Activated T-helper 2 cell treated with anti-CD3 and anti-CD28 coated beads, Interferon-gamma antibody, Interleukin-2, Interleukin-4, amounts not matched to agents 10 μg/mL and 5 μg/mL and 100 μg/mL, durations not matched to agents 14 hours and 24 hours and 36 hours (primary cell): ENCODE measurements at places on chromosomes 5 and 9. TPM values are rescaled to one million over a fixed set of nuclear protein-coding genes. Genes with fewer than 3 reads are reported as not detected.
A peak's percentile ranks its signal among the peaks of the same experiment; 100 is the strongest.

GRCh38 chr5:91474201-91474600 lies 91.1 kb upstream of the ARRDC3 start:
- no peak overlapping the region for H3K4me3 ChIP-seq
- H3K36me3 ChIP-seq = no peaks in the 10 kb centered on the region
- H3K4me1 ChIP-seq = peaks cover 4% of the 10 kb centered on the region
- peaks cover 3% of the 10 kb centered on the region for H3K27me3 ChIP-seq

The GPR150 gene
- 0.11 and 0.14 TPM in 2 replicates for total RNA-seq

- H3K4me1 ChIP-seq = peaks cover 6% of the 10 kb centered on the region
- peaks cover 64% of the 10 kb centered on the region for H3K27me3 ChIP-seq
- DNase-seq = no peak
Observed at GRCh38 chr5:78504704-78505677, 143.6 kb downstream of the LHFPL2 start.

The IL13 gene
- 777 and 830 TPM in 2 replicates for total RNA-seq

The SRA1 gene
- total RNA-seq = 45.9 and 48.2 TPM in 2 replicates

DNA sequence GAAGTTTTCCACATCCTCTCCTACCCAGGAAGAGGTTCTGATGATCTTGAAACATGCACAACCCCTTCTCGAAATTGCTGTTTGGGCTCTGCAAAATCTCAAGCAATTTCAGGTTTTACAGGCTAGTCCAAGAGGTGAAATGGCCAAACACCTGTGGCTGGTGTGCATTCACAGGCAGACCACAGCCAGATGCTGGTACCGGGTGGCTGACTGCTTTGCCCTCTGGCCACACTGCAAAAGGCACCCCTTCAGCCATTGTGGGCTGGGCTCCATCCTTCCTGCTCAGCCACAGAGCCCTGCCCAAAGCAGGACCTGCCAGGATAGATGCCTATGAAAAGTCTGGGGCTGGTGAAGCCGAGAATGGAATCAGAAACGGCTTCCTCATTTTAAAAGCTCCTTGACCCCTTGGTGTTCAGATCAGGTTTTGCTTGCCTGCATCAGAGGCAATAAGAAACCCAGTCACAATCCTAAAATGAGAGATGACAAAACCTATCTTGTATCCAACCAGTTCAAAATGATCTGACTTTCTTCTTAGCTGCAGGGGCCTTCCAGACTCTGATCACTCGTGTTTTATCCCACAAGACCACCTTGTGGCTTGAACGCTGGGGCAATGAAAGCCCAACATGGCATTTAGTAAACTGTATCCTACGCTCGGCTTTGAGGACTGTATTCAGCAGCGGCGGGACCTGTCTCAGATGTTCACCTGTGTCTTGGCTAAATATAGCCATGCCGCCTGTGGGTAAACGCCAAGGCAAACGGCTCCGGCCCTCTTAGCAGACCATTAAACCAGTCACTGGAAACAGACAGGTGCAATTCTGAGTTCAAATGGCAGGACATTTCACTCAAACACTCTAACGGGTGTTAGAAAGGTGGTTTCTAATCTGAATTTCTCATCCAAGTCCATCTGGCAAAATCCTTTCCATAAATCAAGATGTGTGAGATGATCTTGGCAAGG lies 49.6 kb downstream of the EPB41L4B start:
- no peaks in the 10 kb centered on the region for H3K4me1 ChIP-seq
- H3K4me3 ChIP-seq = no peak overlapping the region
- no peaks in the 10 kb centered on the region for H3K36me3 ChIP-seq
- H3K27ac ChIP-seq = no peak overlapping the region

- no peaks in the 10 kb centered on the region for H3K36me3 ChIP-seq
- peaks cover 18% of the 10 kb centered on the region for H3K27me3 ChIP-seq
- H3K27ac ChIP-seq = no peak overlapping the region
- no peak for DNase-seq
- peaks cover 22% of the 10 kb centered on the region for H3K4me1 ChIP-seq
- peak overlapping the region; percentile 19 for H3K4me3 ChIP-seq
Observed at GRCh38 chr9:83218411-83219090, 155.6 kb upstream of the RASEF start.

GRCh38 chr9:17433526-17433925 lies 145.3 kb upstream of the SH3GL2 start:
- no peaks in the 10 kb centered on the region for H3K4me1 ChIP-seq
- H3K36me3 ChIP-seq = no peaks in the 10 kb centered on the region
- no peak overlapping the region for H3K4me3 ChIP-seq
- H3K27ac ChIP-seq = no peak overlapping the region
